NT2/D1 (cell line): ENCODE measurements at places on chromosomes 2 and 18.

DNA sequence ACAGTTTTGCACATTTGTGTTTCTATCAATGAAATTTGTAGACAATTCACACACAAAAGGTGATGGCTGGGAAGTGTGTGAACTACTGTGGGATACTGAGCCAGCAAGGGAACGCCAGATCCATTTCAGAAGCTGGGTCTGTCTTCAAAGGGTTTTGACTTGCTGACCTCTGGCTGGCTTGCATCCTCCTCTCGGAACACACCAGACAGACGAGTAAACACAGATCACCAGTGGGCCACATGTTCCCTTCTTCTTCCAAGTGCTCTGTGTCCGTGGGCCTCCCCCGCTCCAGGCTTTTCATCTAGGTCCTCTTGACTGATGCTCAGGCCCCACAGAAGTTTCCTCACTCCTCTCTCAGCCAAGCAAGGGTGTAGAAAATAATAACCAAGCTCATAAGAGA, 122.2 kb upstream of the OSR1 start:
- DNase-seq, result no peak

- no peak for DNase-seq
These were observed 19.5 kb upstream of the FAM136A start for GRCh38 chr2:70321370-70321769.

GRCh38 chr18:24790347-24790746, 329.9 kb downstream of the HRH4 start:
- DNase-seq, result no peak

DNA sequence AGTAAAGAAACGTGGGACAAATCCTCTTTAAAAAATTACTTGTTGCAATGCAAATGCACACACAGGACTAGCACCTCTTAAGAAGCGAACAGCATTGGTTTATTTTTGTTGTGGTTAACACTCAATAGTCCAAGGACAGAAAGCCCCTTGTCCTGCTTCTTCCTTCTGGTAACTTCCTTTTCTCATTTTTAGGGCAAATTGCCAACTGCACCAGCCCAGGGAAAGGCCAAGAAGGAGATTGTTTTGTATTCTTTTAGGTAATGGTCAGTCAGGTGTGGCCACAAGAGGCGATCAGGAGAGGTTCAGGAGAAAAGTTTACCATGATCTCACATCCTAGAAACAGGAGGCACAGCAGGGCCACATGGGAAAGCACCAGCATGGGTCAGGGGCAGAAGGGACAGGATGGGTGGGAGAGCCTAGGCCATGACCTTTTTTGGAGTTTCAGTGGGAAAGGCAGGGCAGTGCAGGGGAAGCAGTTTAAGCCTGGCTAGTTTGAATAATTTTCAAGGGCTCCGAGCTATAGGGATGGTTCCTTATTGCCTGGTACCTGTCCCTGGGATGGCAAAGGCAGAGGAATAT, 73.0 kb downstream of the CHRNA1 start:
- no peak for DNase-seq

DNA sequence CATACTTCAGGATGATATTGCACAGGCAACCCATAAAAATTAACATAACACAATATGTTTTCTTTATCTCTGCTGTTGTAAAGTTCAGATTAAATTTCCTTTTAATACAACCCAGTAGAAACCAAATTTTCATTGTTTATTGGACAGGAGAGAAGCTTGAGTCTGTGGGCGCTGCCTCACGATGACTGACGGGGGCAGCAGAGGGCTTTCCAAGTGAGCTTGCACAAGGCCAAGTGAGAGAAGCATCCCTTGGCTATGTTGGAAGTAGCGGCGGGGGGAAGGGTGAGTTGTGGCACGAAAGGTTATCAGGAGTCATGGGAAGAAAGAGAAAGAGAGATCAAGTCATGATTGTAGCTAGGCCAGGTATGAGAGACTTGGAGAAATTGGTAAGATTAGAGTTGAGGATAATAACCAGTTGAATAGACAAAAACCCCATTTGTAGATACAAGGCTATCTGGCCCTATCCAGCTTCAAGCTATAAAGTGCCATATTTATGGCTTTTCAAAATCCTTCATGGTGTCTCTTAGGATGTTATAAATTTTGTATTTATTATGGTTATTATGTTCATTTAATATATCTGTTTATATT, 413.7 kb upstream of the FAM98A start:
- peak; percentile 81 for DNase-seq

DNA sequence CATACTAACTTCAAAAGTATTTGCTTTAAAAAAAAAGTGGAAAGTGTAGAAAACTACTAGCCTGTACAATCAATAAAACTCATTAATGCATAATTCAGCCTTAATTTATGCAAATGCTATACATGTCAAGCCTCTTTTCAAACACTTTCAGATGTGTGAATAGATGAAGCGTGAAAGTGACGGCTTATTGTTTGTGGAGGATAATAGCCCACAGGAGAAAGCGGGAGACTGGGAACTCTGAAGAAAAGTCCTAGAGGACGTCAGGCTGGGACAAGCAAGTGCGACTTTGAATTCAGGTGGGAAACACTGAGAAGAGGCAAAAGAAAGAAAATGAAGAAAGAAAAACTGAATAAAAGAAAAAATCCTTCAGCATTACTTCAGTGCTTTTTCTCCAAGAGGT, 108.5 kb downstream of the STK39 start:
- no peak for DNase-seq

DNA sequence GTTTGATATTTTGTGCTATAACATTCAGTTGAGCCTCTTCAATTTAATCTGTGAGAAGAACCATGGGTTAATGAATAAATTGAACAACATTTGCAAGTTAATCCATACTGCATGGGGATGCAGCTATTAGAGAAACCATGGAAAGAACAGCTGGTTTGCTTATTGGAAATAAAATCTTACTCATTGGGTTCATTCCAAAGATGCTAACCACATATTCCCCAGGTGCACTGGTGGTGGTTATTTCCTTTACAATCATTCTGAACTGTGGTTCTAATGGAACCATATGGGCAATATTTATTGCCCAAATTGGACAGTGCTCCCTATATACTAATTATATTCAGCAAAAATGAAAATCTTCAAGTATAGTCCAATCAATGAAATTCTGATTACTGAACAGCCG, 1200.4 kb upstream of the CDH2 start:
- no peak for DNase-seq

- DNase-seq, result no peak
These were observed 24.9 kb downstream of the COPS9 start for GRCh38 chr2:240111253-240111652.

- no peak for DNase-seq
These were observed 46.6 kb downstream of the BCL2L11 start for GRCh38 chr2:111167076-111167862.

DNA sequence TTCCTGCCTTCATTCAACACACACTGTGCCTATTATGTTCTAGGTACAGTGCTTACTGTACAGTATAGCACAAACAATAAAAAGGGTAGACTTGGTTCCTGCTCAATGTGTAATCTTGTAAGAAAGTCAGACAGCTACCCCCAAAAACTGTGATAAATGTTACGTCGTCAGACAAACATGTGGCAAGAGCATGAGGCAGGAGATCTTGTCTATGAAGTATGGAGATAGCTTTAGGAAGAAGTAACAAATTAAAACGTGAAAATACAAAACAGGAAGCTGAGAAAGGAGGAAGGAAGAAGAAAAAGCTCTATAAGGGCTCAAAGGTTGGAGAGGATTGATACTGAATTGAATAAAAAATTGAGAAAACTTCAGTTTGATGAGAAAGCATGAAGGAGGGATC, 276.2 kb upstream of the HNRNPA3 start:
- no peak for DNase-seq

- DNase-seq, result no peak
These were observed 113.7 kb upstream of the MAP4K3 start for GRCh38 chr2:39550701-39551285.

DNA sequence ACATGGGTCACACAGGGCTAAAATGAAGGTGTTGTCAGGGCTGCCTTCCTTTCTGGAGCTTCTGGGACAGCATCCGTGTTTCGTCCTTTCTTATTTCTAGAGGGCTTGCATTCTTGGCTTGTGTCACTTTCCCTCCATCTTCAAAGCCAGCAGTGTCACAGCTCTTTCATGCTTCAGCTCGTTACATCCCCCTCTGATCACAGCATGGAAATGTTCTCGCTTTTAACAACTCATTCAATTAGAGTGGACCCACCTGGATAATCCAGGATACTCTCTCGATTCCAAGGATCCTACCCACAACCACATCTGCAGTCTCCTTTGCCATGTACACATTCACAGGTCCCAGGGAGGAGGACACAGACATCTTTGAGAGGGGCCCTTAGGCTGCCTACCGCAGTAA, 316.2 kb upstream of the FIGN start:
- no peak for DNase-seq
